Chondrocyte (in vitro differentiated cells): ENCODE measurements at places on chromosomes 7 and 10.

DNA sequence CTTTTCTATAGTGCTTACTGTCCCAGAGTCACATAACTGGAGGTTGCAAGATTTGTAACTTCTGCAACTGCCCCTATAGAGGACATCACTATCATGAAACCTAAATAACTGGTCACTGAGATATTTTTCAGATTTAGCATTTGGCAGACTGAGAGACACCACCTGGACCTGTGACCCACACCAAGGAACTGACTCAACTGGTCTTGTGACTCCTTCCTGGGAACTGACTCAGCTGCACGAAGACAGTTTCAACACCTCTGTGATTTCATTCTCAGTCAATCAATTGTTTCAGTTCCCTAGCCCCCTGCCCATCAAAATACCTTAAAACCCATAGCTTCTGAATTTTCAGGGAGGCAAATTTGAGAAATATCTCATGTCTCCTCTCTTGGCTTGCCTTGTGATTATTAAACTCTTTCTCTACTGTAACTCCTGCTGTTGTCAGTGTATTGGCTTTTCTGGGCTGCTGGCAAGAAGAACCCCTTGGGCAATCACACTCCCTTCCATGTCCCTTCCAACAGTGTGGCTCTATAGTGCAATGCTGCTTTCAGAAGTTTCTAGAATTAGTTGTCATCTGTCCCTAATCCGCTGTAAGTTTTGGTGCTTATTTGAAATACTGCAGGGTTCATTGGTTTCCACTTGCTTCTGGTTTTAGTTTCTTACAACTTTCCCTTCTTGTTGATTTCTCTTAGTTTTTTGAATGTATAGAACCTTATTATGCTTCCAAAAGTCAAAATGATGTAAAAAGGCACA, 127.8 kb upstream of the ADCY1 start:
- no peak for DNase-seq

DNA sequence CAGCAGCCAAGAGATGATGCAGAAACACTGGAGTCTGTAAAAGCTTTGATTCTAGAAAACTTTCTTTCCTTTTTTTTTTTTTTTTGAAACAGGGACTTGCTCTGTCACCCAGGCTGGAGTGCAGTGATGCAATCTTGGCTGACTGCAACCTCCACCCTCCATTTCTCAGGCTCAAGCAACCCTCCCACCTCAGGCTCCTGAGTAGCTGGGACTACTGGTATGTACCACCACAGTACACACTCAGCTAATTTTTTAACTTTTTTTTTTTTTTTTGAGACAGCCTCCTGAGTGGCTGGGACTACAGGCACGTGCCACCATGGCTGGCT, 17.0 kb upstream of the BAG3 start:
- no peak for DNase-seq

GRCh38 chr7:158495786-158496185, 91.8 kb downstream of the PTPRN2 start:
- no peak for DNase-seq

GRCh38 chr10:55495555-55495954, 694.5 kb upstream of the PCDH15 start:
- DNase-seq: no peak

DNA sequence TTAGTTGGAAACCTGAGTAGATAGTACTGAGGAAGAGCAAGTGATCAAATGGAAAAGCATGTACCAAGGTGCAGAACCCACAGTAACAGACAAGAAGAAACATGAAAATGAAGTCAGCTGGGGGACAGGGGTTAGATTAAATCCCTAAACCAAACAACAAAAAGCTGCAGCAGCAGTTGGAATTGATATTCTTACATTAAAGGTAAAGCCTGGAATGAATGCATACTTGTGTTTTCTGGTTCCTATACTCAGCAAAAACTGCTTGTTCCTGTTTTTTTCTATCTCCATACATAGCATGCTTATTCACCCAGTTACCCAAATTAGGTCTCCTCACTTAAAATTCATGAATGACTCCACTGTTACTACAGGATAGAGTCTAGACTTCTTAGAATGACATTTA, 92.4 kb downstream of the TPST1 start:
- DNase-seq: no peak

- no peak for DNase-seq
These were observed 187.7 kb upstream of the KLF6 start for GRCh38 chr10:3972460-3973301.

DNA sequence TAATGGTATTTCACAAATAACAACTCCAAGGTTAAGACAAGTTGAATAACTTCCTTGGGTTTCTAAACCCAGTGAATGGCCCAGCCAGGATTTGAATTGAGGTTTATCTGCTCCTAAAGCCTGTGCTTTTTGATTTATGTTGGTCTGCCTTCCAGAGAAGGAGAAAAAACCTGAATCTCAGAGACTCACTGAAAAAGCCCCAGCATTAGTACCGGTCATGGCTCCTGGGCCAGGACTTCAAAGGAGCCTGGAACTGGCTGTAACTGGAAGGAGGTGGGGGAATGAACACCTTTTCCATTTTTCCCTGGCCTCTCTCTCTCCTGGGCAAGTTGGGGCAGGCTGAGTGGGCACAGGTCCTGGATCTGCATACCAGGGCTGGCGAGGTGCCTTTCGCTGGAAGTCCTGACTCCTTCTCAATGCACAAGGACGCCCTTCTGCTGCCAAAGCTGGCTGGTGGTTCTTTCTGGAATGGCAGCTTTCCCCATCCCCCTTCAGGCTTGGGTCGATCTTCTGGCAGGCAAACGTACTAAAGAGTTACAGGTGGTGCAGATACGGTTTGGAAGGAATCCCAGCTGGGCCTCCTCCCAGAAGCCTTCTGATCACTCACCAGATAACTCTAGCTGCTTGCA, 268.2 kb downstream of the PTEN start:
- no peak for DNase-seq

DNA sequence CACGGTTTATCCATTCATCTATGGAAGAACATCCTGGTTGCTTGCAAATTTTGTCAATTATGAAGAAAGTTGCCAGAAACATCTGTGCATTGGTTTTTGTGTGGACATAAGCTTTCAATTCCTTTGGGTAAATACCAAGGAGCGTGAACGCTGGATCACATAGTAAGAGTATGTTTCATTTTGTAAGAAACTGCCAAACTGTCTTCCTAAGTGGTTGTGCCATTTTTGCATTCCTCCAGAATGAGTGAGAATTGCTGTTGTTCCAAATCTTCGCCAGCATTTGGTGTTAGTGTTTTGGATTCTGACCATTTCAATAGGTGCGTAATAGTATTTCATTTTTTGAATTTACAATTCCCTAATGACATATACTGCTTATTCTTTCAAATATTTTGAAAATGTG, 155.3 kb upstream of the FRMD4A start:
- no peak for DNase-seq

DNA sequence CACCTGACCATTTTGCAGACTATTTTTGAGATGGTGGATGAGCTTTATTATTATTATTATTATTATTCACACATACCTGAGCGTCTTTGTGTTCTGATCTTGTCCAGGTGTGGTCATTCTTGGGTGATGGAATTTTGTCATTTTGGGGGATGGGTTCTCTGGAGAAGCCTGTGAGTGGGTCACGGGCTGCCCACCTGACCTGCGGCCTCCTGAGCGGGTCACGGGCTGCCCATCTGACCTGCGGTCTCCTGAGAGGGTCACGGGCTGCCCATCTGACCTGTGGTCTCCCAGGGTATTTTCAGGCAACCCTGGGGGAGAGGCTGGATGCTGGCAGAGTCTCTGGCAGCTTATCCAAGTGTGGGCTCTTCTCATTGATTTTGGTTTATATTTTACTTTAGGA, 7.3 kb downstream of the SCART1 start:
- DNase-seq: no peak

DNA sequence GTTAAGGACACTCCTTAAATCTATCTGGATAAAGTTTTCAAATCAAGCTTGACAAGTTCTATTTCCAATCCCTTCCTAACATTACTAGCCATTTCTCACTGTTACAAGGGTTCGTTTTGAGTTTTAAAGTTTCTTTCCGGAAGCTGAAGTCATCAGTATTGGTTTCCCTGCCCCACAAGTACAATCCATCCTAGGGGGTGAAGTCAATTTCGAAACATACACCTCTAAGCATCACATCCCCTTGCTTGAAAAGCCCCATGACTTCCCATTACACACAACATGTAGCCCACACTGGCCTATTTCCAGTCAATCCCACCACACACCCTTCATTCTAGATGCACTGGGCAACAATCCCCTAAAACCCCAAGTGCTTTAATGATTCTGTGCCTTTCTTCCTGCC, 13.0 kb downstream of the DPY19L1 start:
- no peak for DNase-seq

GRCh38 chr10:23081891-23082290, 13.5 kb upstream of the MSRB2 start:
- DNase-seq: no peak

DNA sequence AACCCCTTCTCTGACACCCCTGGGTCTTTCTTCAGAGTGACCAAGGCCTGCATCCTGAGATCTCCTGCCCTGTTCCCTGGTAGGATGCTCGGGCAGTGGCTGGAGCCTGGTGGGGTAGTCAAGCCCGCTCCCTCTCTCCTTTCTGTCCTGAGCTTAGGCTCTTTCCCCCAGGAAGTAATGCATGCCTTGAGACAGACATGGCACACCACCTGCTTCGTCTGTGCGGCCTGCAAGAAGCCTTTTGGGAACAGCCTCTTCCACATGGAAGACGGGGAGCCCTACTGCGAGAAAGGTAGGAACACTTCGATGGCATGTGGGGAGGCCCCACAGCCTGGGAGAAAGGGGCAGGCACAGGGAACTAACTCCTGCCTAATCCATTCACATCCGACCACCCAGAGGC, 37.9 kb upstream of the BMPR1A start:
- no peak for DNase-seq

- DNase-seq: no peak
These were observed 359.1 kb downstream of the ANKRD7 start for GRCh38 chr7:118583641-118584040.

GRCh38 chr10:58868736-58869435, 307.6 kb upstream of the PHYHIPL start:
- DNase-seq: no peak

DNA sequence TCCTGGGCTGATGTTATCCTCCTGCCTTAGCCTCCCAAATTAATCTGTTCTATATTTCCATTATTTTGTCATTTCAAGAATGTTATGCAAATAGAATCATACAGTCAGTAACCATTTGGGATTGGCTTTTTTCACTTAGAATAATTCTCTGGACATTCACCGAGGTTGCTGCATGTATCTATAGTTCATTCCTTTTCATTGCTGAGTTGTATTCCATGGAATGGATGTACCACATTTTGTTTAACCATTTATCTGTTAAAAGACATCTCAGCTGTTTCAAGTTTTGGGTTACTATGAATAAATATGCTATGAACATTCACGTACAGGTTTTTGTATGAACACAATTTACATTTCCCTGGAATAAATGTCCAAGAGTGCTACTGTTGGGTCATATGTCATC, 44.9 kb downstream of the ARHGAP21 start:
- no peak for DNase-seq

DNA sequence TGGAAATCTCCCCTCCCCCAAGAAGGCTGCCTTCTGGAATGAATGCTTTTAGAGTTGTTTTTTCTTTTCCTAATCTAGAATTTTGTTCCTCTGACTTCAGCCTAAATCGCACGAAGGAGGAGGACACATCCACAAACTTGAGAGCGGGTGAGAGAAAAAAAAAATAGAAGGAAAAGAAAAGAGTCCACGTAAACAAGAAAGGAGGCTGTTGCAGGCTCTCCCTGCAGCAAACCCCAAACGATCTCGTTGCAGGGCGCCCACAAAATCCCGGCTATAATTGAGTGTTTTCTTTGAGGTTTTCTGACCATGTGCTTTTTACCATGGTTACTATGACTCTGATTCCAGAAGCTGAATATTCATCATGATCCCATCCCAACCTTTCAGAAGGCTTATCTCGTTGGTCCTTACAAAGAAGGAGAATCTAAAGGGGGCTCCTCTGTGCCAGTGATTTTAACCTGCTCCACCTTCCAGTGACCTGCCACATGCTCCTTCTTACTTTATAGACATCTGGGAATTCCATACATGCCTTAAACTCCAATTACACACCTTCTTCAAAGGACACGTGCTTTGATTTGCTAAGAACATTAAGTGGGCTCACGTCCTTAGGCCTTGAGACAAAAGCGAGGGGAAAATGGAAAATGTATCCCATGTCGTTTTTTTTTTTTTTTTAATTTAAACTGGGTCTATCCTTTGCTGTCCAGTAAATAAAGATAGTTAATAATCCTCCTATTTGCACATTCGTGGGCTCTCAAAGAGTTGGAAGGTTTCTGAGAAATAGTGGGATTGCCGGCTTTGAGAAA, 5.8 kb downstream of the TWIST1 start:
- DNase-seq: no peak

GRCh38 chr7:71933426-71933825, 478.7 kb downstream of the CALN1 start:
- DNase-seq: no peak

DNA sequence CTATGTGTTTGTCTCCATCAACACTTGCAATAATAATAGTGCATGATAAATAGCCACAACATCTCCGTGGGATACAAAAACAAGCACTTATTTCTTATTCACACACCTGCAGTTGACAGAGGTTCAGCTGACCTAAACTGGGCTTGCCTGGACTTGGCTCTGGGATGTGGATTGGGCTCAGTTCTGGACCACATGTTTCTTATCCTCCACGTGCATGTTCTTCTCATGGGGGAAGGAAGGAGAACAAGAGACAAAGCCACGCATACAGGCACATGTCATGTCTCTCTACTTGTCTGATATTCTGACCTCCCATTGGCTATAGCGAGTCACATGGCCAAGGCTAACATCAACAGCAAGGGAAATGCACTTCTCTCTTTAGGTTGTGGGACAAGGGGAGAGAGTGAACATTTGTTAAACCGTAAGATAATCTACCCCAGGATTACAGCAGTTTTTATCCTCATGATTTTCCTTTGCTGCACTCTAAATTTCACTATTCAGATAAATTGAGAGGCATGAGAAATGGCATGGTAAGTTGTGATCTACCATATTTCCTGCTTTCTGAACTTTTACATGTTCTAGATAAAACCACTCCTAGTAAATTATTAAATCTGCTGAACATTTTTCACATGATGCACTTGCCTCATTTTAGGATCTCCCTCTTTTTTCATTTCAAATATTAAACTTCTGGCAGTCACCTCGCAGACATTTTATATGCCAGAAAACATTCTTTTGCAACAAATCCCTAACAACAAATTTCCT, 33.7 kb downstream of the CFAP58 start:
- no peak for DNase-seq

GRCh38 chr10:120943542-120943941, 92.4 kb downstream of the WDR11 start:
- no peak for DNase-seq

DNA sequence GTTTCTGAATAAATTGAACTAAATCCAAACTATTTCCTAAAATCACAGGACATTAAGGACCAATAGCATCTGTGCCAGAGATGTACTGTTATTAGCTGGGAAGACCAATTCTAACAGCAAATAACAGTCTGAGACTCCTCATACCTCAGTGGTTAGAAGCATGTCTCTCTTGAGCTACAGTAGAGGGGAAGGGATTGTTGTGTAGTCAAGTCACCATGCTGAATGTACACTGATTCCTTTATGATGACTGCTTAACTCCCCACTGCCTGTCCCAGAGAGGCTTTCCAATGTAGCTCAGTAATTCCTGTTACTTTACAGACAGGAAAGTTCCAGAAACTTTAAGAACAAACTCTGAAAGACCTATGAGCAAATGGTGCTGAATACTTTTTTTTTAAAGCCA, 13.9 kb downstream of the MEST start:
- DNase-seq: no peak
